Bronchial epithelial cell (primary cell): ENCODE measurements at places on chromosomes 13 and 19. TPM values are rescaled to one million over a fixed set of nuclear protein-coding genes. Genes with fewer than 3 reads are reported as not detected.

WDR87 gene
- total RNA-seq = not detected in 2 replicates

CACNG6 gene
- 0.26 TPM in 1 of 2 replicates, not detected in the other for total RNA-seq

CEACAM7 gene
- total RNA-seq = 0.79 and 7.3 TPM in 2 replicates

FUT6 gene
- total RNA-seq = 2.1 and 7.9 TPM in 2 replicates

DNA sequence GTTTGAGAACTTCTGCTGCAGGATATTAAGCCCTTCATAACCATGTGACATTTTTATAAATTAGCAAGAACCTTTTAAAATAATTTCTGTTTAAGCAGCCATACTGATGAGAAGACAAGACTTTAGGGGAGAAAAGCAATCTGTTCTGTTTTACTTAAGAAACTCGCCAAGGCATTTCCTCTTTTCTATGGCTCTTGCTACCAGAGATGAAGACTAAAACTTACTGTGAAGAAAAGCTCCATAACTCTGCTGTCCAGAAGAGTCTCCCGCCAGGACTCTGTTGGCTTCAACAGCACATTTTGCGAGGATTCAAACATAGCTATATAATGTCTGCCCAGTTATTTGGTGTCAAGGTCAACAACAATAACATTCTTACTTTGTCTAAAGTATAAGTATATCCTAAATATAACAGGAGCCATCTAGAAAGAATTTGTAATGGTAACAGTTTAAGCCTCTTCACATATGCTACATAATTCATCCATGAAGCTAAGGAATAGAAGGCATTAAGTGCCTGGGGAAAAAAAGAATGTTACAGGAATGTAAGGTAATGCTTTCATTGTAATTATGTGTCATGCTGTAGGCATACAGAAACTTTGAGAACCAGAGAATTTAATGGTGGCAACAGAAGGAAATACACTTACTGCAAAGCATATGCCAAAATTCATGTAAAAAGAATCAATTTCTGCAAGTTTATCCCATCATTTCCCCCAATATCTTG, 53.2 kb upstream of the EEF1AKMT1 start:
- no peak for DNase-seq

DNA sequence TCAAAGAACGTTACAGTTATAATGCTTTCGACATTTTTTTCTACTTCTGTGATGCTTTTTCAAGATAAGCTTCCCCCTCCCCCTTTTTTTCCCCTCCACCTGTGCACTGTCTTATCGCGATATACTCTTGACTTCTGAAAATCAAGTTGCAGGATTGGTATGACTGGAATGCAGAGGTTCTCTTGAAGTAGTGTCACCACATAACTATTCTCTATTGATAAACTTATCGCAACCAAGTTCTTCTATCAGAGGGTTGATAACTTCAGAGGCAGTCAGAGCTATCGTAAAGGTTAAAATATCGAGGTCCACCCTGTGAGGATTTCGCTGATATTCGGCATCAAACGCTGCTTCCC, 820 bp downstream of the EID2 start:
- peak; percentile 44 for DNase-seq

GRCh38 chr13:113273851-113274590, 23.0 kb upstream of the LAMP1 start:
- DNase-seq = peak; percentile 87

GRCh38 chr13:108560093-108560492, 69.3 kb upstream of the MYO16 start:
- no peak for DNase-seq

GRCh38 chr19:6551607-6552450, 21.0 kb downstream of the TNFSF9 start:
- DNase-seq = no peak
